ENCODE measurements at places on chromosomes 2 and 18. TPM values are rescaled to one million over a fixed set of nuclear protein-coding genes. Genes with fewer than 3 reads are reported as not detected.

DNA sequence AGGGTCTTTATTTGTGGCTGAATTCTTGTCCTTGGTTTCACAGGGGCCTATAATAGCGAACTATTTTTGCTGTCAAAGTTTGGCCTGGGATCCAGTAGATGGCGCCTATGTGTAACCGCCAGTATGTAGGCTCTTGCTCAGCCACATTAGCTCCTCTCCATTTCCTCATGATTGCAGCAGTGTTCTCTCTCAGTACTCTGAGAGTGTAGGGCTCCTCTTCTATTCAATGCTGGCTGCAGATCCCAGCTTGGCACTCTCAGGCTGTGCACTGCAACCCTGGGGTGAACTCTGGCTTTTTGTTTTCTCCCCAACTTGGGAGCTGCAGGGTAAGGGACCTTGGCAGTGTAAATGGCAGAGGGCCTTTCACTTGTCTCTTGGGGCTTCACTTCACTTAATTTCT, 344.6 kb upstream of the CHAC2 start:
- H3K4me1 ChIP-seq, result no peaks in the 10 kb centered on the region
- DNase-seq, result peak; percentile 22
- H3K4me3 ChIP-seq, result no peak overlapping the region
- H3K27me3 ChIP-seq, result no peaks in the 10 kb centered on the region
- H3K27ac ChIP-seq, result no peak overlapping the region

- H3K4me3 ChIP-seq, result no peak overlapping the region
- no peaks in the 10 kb centered on the region for H3K36me3 ChIP-seq
- no peak for DNase-seq
- no peaks in the 10 kb centered on the region for H3K27me3 ChIP-seq
Measured at GRCh38 chr18:31241425-31241824, 76.5 kb upstream of the DSG1 start.

DNA sequence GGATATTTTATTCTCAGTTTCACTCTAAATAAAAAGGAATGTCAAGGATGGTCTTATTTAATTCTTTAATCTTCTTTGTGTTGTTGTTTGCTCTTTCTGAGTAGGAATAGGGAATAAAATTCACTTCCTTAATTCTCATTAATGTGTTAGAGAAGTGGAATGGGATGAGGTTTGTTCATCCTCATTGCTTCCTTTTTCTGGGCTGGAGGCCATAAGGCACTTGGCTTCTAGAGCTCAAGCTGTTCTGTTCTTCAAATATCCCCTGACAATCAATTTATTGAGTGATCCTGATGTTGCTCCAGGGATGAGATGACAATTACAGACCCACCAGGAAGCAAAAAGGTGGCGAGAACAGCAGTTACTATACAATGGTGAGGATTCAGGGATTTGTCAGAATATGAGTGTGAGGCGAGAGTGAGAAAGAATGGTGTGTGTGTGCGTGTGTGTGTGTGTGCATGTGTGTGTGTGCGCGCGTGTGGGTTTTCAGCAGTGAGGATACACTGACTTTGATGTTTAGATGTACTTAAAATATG, 557.6 kb upstream of the FANCL start:
- no peak overlapping the region for H3K27ac ChIP-seq
- DNase-seq, result no peak
- no peaks in the 10 kb centered on the region for H3K36me3 ChIP-seq
- H3K4me3 ChIP-seq, result no peak overlapping the region

DNA sequence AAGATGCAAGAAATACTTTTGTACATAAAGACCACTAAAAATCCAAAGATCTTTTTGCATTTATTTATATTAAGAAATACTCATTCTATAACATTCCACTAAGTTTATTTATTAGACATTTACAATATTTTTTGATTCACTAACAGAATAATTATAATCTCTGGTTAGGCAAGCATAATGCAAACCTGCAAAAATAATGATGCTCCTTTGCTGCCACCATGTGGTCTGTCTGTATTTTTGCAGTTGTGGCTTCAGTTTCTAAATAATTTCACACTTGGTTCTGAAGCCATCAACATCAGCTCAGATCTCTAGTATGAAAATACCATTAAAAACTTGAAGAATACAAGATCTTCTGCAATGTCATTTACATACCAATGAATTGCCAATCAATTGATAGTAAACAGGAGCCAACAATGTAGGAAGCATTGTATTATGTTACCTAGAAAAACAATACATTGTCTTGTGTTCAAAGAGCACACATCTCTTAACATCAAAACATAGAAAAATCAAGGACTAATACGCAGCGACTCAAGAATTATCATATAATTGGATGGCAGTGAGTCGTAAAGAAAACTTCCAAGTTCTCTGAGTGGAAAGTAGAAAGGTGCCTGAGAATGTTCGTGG, 28.8 kb upstream of the WDR75 start:
- H3K4me1 ChIP-seq, result peaks cover 13% of the 10 kb centered on the region
- H3K27ac ChIP-seq, result peak overlapping the region; percentile 76
- H3K4me3 ChIP-seq, result no peak overlapping the region
- H3K36me3 ChIP-seq, result no peaks in the 10 kb centered on the region

- no peak overlapping the region for H3K27ac ChIP-seq
- H3K4me3 ChIP-seq, result no peak overlapping the region
- no peaks in the 10 kb centered on the region for H3K4me1 ChIP-seq
- H3K27me3 ChIP-seq, result no peaks in the 10 kb centered on the region
- DNase-seq, result no peak
- H3K36me3 ChIP-seq, result peaks cover 20% of the 10 kb centered on the region
Measured at GRCh38 chr2:70078384-70078783, 8.9 kb upstream of the PCBP1 start.

DNA sequence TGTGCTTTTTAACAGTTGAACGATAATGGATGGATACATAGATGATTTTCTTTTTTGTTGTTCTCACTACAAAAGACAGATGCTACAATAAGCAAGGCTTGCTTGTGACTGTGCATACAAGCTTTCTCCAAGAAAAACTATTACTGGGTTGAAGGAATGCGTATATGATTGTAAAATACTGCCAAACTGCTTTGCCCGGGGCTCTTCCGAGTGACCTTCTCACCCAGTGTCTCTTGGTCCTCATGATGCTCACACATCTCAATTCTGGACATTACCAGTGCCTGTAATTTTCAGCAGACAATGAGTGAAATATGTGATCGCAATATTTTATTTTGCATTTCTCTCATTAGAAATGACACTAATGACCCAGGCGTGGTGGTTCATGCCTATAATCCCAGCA, 35.9 kb downstream of the INPP5D start:
- H3K36me3 ChIP-seq, result no peaks in the 10 kb centered on the region
- no peak for DNase-seq
- no peak overlapping the region for H3K27ac ChIP-seq
- H3K27me3 ChIP-seq, result no peaks in the 10 kb centered on the region
- H3K4me3 ChIP-seq, result no peak overlapping the region
- no peaks in the 10 kb centered on the region for H3K4me1 ChIP-seq

GRCh38 chr2:71897137-71897480, 250.6 kb downstream of the CYP26B1 start:
- DNase-seq, result no peak
- no peaks in the 10 kb centered on the region for H3K36me3 ChIP-seq
- no peaks in the 10 kb centered on the region for H3K27me3 ChIP-seq

The DUSP2 gene
- total RNA-seq, result 9.1 TPM

The NT5DC4 gene
- not detected for total RNA-seq
